ENCODE measurements at places on chromosomes 2 and 18.

DNA sequence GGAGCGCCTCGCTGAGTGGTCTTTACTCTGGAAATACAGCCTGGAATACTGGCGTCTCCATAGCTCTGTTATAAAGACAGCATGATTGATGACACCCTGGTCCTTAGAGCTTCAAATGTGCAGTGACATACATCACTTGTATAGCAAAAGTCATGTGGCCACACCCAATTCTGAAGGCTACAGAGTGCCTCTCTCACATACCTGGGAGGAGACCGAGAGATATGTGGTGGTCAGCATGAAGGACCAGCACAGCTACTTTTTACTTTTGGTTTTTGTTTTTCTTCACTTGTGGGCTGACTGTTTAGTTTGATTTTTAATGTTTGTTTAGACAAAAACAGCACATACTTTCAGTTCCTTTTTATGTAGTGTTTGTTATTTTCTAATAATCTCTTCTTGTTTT is 938.5 kb upstream of the SOX11 start:
- DNase-seq, result no peak

- no peak for DNase-seq
Measured at GRCh38 chr2:102848366-102848839, 86.6 kb downstream of the TMEM182 start.

DNA sequence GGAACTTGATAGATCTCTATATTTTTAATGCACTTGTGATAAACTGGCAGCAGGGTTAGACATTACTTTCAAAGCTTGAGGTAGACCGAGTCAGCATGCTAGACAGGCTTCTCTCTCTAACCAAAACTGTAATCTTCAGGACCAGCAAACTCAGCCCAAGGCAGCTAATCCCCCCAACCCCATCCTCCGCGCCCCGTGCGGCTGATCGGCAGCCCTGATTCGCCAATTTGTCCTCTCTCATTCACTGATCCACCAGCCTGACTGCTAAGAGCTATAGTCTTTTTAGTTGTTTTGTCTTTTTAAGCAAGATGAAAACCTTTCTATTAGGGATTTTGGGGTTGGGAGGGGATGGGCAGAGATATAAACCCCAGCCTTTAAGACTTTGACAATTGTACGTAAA is 20.7 kb downstream of the ASPRV1 start:
- DNase-seq, result no peak

- DNase-seq, result no peak
Measured at GRCh38 chr2:185441486-185442005, 297.1 kb upstream of the FSIP2 start.

DNA sequence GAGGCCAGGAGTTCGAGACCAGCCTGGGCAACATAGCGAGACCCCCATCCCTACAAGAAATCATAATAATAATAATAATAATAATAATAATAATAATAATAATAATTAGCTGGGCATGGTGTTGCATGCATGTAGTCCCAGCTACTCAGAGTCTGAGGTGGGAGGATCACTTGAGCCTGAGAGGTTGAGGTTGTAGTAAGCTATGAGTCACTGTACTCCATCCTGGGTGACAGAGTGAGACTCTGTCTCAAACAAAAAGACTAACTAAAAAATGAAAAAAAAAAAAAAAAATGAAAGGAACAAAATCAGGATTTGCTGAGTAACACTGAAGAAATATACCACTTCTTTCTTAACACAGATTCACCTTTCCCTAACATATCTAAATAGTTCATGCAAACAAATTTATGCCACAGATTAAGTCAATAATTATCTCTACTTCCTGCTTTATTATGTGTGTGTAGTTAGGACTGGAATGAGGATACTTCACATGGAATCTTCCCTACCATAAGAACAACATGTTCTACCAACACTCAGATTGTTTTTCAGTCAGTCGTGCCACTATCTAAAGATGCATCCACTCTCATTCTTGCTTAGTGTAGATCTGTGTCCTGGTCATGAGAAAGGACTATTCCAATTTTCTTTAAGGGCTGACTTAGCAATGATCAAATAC is 928.7 kb downstream of the SLC4A3 start:
- DNase-seq, result no peak

DNA sequence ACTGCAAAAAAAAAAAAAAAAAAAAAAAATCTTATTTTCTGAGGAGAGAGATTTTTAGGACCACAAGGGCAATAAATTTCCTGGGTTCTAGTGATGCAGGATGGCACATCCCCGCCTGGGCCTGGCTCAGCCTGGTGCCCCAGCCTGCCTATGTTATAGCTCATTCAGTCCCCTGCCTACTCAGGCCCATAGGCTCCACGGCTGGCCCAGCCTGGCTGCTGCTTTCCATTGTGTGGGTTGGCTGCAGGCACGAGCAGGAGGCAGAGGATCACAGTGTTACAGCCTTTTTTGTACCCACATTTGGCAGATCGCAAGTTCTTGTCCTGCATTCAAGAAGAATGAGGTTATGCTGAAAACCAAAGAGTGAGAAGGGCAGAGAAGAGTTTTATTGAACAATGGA is 2.8 kb upstream of the SULT6B1 start:
- no peak for DNase-seq
